ENCODE measurements at places on chromosomes 3 and 15.

GRCh38 chr15:40436892-40437751 lies 3.6 kb upstream of the BAHD1 start:
- DNase-seq, result no peak

GRCh38 chr3:169669816-169670215 lies 6.3 kb upstream of the MECOM start:
- DNase-seq, result no peak

GRCh38 chr3:72004749-72005292 lies 219.9 kb upstream of the PROK2 start:
- no peak for DNase-seq

DNA sequence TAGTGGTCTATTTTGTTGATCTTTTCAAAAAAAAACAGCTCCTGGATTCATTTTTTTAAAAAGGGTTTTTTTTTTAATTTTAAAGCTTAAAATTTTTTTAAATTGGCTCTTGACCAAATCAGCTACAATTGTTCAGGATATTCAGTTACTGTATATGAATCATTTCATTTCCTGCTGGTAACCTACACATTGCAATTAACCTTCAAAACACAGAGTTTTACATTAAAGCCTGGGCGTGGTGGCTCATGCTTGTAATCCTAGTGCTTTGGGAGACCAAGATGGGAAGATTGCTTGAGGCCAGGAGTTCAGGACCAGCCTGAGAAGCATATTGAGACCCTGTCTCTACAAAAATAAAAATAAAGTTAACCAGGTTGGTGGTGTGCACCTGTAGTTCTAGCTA lies 163.4 kb downstream of the ALDH1A2 start:
- no peak for DNase-seq

GRCh38 chr3:144444061-144444460 lies 472.4 kb downstream of the DIPK2A start:
- DNase-seq, result no peak

DNA sequence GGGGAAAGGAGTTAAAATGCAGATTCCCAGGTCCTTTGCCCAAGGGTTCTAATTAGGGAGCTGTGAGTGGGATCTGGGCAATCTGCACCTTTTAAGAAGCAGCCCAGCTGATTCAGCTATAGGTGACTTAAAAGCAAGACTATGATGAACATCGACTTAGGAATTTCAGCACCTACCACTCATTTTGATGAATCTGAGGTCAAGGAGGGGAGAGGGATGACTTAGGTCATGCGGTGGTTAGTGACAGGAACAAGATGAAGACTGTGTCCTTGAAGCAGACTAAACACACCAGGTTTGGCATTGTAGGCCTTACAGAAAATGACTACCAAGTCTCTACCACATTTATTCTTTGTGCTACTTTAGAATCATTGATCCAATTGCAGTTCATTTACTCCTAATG lies 196.3 kb downstream of the DTWD1 start:
- no peak for DNase-seq

GRCh38 chr3:45852828-45853227 lies 10.9 kb upstream of the LZTFL1 start:
- no peak for DNase-seq

DNA sequence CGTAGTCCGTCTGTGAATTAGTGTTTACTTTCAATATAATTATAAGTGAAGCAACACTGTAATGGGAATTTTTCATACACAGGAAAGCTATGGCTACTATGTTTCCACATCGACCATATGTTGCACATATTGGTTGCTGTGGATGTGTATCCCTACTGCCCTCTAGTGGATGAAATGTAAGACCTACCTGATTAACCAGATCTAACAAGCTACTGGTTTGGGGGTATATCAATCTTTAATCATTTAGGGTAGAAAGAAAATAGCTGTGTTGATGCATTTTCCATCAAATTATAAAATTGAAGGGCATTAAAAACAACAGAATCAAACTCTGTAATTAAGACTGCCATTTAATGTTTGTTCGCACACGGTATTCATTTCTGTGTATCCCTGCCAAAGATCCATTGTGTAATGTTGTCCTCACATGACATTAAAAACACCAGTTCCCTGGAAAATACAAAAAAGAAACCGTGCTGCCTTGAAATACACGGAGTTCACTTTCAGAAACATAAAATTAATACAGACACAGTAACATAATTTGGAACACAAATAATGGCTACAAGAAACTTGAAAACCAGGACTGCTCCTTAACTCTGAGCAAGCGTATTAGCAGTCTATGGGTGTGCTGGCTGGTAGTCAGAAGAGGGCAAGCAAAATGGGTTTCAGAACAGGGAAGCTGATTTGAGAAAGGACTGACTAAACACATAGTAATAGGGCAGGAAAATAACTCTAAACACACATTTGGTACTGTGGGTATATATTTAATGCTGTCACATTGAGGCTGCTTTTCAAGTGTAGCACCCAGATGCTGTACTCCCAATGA lies 125.1 kb downstream of the TIGIT start:
- DNase-seq, result peak; percentile 59

DNA sequence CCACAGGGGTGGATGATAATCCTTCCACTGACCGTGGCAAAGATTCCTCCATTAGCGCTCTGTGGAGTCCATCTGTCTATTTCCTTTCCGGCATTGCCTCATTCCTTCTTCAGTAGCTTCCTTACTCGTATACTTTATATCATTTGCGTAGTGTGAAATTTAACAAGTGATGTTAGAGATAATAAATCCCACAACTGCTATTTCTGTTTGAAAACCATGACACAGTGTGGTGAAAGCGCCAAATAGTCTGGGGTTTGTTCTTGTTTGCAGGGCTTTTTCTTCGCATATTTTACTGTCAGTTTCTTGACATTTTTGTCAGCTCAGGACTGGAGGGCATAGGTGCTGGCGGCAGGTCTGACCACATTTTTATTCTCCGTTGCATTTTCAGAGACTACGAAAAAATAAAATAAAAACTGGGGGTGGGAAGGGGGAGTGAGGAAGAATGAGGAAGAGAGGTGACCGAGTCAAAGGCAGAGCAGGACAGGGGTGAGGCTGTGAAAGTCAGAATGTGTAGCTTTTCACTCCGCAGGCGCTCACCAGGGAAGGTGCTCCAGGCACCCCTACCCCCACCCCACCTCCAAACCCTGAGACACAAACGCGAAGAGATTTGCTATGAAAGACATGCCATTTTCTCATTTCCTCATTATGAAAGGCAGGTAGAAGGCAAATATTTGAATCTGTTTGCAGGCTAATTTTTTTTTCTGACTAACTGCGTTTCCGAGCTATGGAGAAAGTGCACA lies 965.0 kb downstream of the MCTP2 start:
- DNase-seq, result no peak

DNA sequence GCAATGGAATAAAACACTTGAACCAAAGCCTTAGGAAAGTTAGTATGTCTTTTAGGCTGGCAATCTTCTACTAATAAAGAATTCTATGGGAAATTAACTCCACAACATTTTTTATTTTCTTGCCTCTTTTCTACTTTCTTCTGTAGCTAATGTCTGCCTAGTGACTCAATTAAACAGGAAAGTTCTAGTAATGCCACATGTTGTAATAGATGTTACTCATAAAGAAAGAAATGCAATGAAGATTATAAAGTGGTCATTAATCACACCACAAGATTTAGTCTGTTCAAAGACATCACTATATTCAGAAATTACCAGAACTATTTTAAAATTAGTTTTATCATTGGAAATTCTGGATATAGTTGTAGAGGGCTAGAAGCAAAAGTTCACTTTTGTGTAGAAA lies 329.7 kb downstream of the SI start:
- no peak for DNase-seq

DNA sequence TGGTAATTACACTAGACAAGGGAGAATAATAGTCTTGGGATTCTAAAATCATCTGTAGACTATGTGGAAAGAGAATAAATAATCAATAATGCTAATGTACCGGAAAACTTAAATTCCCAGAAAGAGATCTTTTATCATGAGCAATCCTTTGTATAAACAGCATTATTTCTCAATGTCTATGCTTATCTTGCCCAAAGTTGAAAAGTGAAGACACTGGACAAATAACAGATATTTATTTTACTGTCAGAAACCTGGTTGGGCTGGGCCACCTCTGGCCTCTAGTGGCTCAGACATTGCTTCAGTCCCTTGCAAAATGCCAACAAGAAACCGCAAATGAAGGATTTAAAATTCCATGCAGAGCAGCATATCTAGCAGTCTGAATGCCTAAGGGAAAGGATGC lies 409.9 kb downstream of the FHIT start:
- DNase-seq, result no peak

GRCh38 chr15:25641361-25641760 lies 202.5 kb upstream of the UBE3A start:
- DNase-seq, result no peak

- DNase-seq, result no peak
Measured at GRCh38 chr3:182246870-182247269, 535.1 kb downstream of the SOX2 start.

GRCh38 chr3:66195347-66195783 lies 25.4 kb upstream of the SLC25A26 start:
- no peak for DNase-seq

DNA sequence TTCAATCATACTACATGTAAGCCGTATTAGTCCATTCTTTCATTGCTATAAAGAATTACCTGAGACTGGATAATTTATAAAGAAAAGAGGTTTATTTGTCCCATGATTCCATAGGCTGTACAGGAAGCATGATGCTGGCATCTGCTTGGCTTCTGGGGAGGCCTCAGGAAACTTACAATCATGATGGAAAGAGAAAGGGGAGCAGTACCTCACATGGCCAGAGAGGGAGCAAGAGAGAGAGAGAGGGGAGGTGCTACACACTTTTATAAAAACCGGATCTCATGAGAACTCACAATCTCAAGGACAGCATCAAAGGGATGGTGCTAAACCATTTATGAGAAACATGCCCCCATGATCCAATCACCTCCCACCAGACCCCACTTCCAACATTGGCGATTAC lies 14.3 kb upstream of the CLASP2 start:
- no peak for DNase-seq

- no peak for DNase-seq
Measured at GRCh38 chr3:188649521-188649920, 495.6 kb downstream of the LPP start.

DNA sequence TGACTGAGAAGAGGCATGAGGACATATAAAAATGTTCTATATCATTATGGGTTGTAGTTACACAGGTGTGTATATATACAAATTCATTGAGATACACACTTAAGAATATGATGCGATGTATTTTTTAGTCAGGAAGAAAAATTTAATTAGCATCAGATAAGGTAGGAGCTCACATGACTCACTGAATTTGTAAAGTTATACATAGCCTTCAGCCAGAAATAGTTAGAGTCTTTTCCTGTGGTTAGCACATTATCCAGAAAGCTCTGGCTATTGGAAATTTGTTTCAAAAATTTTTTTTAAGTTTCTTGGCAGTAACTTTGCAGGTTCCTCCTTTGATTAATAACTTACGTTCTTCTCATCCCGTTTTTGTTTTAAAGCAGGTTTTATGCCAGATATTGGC lies 88.6 kb downstream of the STT3B start:
- no peak for DNase-seq

DNA sequence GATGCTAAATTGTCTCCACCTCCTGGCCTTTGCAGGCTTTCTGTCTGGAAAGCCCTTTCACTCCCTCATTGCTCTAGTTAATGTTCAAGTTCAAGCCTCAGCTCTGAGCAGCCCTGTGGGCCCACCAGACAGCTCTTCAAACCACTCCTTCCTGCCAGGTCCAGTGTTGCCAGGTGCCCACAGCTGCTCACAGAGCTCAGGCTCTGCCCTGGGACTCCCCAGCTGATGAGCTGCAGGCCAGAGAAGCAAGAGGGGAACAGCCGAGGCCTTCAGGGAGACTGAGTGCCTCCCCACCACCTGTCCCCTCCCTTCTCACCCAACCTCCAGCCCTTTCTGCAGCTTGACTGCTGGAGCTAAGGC lies 1.3 kb upstream of the ZBTB47 start:
- DNase-seq, result no peak

DNA sequence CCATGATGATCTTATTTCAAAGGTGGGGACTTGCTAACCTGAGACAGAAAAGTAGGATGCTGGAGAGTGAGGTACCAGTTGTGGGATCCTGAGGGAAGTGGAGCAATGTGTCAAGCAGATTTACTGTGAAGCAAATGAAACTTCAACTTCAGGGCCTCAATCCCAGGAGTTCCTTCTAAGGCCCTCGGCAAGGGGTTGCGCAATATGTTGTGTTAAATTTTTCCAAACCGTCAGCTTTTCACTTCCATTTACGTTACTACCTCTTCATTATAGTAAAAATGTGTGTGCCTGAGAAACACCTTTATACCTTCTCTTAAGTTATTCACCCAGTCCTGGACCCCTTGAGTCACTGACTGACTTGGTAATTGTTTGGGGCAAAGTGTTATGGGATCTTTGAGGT lies 42.5 kb upstream of the KCNH8 start:
- DNase-seq, result no peak

DNA sequence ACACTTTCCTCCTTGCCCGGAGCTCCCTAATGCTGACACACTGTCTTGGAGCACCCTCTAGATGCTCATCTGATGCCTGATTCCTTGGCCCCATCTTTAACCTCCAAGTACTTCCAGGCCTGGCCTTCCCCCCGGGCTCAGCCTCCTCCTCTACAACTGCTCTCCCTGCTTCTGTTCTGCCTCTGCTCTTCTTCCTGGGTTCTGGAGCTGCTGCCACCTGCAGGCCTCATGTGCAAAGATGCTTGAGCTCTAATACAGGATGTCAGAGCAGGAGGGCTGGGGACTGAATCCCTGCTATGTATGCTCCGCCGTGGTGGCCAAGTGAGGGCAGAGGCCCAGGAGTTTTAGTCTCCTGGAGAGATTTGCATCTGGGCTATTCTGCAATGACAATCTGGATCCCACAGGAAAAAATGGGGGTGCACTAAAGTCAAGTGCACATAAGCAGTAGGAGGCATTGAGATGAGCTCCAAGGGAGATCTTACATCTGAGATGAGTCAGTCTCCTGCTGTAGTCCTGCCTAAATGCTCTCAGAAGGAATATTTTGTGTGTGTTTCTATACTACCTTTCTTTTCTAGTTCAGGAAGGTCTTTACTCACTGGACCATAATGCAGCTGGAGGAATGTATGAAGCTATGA lies 296.3 kb downstream of the UACA start:
- no peak for DNase-seq

DNA sequence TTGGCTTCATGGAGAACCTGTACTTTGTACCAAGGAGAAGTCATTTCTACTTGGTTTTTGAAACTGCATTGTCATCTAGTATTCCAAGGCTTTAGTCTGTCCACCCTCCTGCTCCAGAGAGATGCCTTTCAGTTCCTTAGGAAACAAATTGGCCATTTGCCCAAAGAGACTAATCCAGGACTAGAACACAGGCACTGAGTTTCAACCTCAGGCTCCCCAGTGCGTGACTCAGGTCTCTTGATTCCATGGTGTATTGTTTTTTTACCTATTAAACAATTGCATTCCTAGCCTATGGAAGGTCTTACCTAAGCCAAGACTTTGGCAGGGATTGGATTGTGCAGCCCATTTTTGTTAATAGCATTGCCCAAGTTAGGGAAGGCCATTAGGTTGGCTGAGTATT lies 214.8 kb upstream of the CTDSPL start:
- no peak for DNase-seq

GRCh38 chr3:127221446-127222035 lies 28.6 kb downstream of the PRR23E start:
- no peak for DNase-seq

All from NCI-H1436 treated with DMSO at 0.1 percent for 48 hours (cell line).